Stimulated activated CD8-positive, alpha-beta memory T cell treated with anti-CD3 and anti-CD28 coated beads, Interleukin-7, amount 100 ng/mL, for 4 hours (primary cell): ENCODE measurements at places on chromosomes 7 and 10.

GRCh38 chr7:57651006-57651405 is 201.0 kb downstream of the ZNF716 start:
- no peak for DNase-seq

DNA sequence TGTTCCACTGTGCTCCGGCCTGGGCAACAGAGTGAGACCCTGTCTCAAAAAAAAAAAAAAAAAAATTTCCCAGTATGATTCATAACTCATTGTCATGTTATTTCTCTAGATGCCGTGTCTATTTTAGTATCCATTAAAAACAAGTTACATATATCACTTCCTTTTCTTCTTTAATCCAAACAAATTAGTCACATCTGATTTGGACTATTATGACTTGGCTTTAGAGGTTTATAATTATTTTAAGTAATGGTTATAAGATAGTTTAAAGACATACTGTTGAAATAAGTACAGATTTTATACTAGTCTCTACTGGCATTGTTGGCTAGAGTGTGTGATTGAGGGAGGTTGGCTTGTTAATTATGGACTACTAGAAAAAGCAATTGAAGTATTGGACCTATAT is 53.3 kb downstream of the ZMYND11 start:
- no peak for DNase-seq

GRCh38 chr10:76981251-76981650 is 656.4 kb downstream of the KCNMA1 start:
- no peak for DNase-seq

- DNase-seq, result no peak
These were observed 189.6 kb upstream of the INHBA start for GRCh38 chr7:41892356-41893100.

GRCh38 chr7:16430133-16430532 is 8.8 kb upstream of the CRPPA start:
- DNase-seq, result no peak

- DNase-seq, result no peak
These were observed 182.0 kb downstream of the SEMA3E start for GRCh38 chr7:83466956-83467355.

- DNase-seq, result no peak
These were observed 27.1 kb downstream of the NMT2 start for GRCh38 chr10:15141136-15142054.

DNA sequence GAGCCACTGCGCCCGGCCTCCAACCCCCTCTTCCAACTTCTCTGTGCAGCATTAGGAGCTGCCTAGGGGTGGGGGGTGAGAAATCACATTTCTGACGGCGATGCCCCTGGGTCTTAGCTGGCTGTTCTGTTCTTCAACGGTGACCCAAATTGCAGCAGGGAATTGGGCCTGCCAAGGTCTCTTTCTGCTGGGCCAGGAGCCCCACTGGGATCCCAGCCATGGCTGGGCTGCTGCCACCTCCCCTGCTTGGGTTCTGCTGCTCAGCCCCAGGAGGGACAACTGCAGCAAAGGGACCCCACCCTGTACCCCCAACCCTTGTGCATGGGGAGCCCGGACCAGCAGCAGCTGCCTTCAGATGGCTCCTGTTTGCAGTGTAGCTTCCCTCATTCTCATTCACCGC is 43.7 kb upstream of the GNA12 start:
- DNase-seq, result no peak

GRCh38 chr10:61047081-61047480 is 103.1 kb upstream of the RHOBTB1 start:
- DNase-seq, result no peak

DNA sequence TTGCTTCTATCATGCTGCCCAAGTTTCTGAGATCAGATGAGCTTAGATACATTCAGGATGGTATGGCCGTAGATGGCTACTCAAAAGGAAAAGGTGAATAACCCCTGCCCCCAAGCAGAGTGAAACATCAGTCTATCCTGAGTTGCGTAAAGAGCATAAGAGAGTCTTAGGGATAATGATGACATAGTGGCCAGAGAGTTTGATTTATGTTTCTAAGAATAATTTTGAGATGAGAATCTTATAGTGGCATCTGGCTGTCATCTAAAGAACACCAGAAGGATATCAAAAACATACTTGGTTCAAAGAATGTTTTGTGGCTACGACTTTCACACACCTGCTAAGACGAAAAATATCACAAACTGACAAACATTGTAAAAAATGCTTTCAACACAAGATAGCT is 20.6 kb downstream of the PIK3CG start:
- no peak for DNase-seq

- DNase-seq, result no peak
These were observed 84.8 kb downstream of the FAM53B start for GRCh38 chr10:124659380-124659779.
